GM23338 (cell line): ENCODE measurements at places on chromosomes 12 and 14. TPM values are rescaled to one million over a fixed set of nuclear protein-coding genes. Genes with fewer than 3 reads are reported as not detected.

ITFG2 gene
- total RNA-seq, result 17.3 and 19.8 TPM in 2 replicates

GRCh38 chr12:71191509-71192196 is 33.9 kb upstream of the TSPAN8 start:
- DNase-seq, result peak; percentile 19

- no peak for DNase-seq
These were observed 48.8 kb upstream of the MTERF2 start for GRCh38 chr12:107035733-107036132.

- no peak for DNase-seq
These were observed 195.0 kb downstream of the PHLDA1 start for GRCh38 chr12:75836533-75836932.

DNA sequence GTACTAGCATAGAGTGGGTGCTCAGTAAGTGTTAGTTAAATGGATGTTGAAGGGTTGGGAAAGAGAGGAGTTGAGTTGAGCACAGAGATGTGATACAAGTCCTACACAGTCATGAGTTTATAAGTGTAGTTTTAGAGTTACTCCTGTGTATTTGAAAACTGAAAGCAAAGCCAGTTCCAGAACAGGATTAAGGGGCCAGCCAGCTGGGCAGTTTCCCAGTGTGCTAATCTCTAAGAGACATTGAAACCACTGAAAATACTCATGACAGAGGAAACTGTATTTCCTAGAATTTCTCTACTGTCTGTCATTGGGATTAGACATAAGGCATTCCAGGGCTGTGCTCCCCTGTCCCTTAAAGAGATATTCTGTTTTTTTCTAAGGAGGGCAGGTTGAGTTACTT is 101.0 kb downstream of the DERA start:
- no peak for DNase-seq

DNA sequence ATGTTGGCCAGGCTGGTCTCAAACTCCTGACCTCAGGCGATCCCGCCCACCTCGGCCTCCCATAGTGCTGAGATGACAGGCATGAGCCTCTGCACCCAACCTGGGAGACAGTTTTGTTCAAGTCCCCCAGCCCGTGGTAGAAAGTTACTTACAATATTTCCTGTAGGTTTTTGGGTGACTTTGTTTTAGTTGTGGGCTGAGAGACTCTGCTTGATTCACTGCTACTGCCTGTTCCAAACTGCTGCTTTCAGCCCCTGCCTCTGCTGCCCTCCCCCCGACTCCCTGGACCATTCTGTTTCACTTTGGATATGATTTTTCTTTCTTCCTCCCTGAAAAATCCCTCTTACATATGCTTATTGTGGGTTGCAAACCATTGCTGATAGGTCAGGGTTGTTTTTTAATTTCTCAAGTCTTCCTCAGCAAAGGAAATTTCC is 13.4 kb upstream of the PCNX1 start:
- DNase-seq, result no peak

GRCh38 chr12:49200919-49201594 is 12.2 kb upstream of the TUBA1A start:
- DNase-seq, result peak; percentile 72

- no peak for DNase-seq
These were observed 4.4 kb upstream of the GPHN start for GRCh38 chr14:66503532-66503931.
